ENCODE measurements at places on chromosomes 11 and 22.

DNA sequence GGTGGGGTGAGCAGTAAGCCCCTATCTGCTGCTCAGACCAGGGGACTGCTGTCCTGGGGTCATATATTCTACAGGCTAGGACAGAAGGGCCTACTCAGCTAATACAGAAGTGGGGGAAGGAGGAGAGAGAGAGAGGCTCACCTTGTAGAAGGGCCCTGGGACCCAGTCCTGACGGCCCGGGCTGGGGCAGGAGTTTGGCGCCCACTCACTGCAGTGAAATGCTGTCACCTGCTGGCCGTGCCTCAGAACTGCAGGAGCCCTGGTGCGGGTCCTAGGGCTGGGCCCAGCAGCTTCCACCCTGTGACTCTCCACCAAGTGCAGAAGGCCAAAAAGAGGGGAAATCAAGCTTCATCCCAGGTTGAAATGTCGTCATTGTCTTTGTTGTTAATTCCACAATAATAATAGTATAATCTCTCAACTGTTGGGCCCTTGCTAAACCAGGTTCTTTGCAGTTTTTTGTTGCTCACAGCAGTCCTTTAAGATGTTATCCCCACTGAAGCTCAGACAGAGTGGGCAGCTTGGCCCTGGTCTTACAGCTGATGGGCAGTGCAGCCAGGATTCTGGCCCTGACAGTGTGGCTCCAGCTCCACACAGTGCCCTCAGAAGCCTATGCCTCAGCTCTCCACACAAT, 29.6 kb downstream of the TRIM29 start:
- peak; percentile 29 for DNase-seq

DNA sequence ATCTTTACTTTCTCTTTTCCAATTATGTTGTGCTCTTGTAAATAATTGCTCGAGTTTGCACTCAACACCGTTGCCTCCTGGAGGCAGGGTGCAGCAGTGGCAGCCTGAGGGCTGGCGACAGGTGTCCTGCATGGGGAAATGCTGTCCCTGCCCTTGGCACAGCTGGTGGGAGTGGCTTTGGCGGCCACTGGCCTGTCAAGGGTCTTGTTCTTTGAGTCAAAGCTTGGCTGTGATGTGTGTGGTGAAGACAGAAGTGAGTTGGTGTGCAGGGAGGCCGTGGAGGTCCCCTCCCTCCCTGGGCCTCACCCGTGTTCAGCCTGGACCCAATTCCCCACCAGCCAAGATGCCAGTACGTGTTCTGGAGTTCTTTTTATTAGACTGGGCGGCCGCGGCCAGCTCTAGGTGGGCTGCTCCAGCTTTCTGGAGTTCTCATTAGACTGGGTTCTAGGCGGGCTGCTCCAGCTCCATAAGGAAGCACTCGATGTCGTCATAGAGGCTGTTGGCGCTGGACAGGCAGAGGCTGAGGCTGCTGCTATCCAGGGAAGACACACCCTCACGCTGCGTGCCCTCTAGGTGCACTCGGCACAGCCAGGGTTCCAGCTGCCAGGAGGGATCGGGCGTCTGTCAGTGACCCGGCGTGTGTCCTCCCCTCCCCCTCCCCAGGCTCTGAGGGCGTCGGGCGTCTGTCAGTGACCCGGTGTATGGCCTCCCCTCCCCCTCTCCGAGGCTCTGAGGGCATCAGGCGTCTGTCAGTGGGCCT, 3.4 kb downstream of the IRF7 start:
- no peak for DNase-seq

DNA sequence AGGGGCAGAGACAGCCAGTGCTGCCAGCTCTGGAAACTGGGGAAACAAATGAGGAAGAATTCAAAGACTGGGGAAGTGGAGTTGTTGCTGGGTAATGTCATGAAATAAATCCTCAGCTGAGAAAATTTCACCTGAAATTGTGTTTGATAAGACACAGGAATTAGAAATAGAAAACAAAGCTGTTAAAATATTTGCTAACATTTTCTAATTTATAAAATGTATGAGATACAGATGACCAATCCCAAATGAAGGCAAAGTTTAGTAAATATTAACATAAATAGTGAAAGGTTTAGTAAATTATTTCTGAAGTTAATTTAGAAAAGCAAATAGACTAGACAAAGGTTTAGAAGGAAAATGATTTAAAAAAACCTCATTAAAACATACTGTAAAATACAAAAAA, at the start of gene OR56A5:
Gene OR56A5 (minus strand): TSS at position 101 of the 400 bp plus-strand sequence. CDS start 0 bp downstream, at position 101.
- DNase-seq: no peak

DNA sequence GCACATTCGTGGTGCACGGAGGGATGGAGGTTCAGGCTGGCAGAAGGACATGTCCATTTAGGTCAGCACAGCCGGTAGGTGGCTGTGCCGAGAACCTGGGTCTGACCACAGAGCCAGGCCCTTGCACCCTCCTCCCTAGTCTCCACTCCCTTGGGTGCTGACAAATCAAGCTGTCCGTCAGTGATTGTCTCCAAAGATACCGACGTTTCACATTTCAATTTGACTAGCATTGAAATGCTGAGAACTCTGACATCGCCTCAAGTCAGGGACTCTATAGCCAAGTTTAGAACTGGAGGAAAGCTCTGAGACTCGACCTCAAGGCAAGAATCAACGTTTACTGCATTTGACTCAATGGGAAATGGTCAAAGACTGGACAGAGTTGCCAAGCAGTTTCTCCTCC, 1321.1 kb downstream of the TBC1D22A start:
- no peak for DNase-seq

DNA sequence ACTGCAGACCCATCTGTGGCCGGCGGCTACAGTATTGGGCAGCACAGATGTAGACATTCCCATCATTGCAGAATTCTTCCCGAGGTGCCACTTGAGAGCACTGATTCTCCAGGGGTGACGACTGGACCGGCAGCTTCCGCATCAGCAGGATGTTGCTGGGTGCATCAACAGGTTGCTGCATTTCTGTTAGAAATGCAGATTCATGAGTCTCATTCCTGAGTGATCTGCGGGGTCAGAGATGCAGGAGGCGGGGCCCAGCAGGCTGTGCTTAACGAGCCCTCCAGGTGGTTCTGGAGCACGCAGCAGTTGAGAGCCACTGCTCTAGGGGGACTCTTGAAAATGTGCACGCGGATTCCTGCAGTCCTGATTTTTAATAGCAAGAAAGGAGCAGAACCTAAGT, 321.8 kb downstream of the TBC1D22A start:
- no peak for DNase-seq
